Cerebellar nuclear complex (tissue), 1 donor: ENCODE measurements at places on chromosomes 11 and 22.

- no peak for DNase-seq
Observed at GRCh38 chr11:58762284-58763119, 30.8 kb upstream of the GLYAT start.

DNA sequence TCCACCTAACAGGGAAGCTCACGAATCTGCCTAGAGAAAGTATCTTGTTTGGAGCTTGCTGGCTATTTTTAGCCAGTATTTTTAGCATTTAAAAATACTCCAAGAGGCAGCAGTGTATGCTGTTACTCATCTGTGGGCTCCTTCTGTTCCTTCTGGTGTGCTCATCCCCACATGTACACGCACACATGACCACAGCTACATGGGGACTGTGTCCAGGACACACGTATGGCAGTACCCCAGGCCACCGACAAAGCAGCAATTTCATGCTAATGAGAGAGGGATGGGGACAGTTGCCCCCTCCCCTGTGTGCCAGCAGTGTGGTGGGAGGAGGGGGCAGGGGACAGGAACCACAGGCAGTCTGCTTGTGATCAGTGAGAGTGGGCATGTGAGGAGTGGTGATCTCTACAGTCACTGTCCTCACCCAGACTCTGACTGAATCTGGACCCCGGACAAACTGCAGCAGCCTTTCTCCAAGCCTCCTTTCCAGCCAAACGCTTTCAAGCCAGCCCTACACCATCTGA lies 16.4 kb downstream of the USP2 start:
- DNase-seq: no peak

- no peak for DNase-seq
Observed at GRCh38 chr11:114185436-114185835, 110.8 kb upstream of the NNMT start.

- DNase-seq: no peak
Observed at GRCh38 chr11:85930879-85931366, 75.7 kb downstream of the CCDC83 start.

DNA sequence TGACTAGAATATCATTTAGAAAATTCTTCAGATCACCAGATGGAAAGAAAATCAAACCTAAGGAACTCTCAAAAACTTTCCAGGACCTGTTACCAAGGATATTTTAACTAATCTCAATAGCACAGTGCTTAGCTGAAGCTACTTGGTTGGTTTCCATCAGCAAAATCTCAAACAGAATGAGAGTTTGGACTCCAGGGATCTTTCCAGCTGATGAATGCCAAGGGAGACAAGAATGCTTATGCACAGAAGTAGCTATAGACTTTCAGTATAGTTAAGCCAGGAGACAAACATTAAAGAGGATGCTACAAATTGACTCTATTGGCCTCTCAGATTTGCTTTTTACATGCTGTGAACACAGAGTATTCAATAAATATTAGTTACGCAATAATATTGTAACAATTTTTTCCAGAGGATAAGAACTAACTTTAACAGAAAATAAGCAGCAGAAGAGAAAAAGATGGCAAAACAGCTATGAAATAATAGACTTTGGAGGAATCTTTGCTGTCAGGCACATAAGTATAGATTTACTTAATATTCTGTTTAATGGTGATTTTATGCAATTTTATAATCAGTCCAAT lies 331.4 kb downstream of the DLG2 start:
- no peak for DNase-seq

DNA sequence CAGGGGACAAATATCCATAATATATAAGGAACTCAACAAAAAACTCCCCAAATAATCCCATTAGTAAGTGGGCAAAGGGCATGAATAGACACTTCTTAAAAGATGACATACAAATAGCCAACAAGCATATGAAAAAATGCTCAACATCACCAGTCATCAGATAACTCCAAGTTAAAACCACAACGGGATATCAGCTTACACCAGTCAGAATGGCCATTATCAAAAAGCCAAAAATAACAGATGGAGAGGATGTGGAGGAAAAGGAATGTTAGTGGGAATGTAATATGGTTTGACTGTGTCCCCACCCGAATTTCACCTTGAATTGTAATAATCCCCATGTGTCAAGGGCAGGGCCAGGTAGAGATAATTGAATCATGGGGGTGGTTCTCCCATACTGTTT lies 350.1 kb downstream of the GUCY1A2 start:
- no peak for DNase-seq

DNA sequence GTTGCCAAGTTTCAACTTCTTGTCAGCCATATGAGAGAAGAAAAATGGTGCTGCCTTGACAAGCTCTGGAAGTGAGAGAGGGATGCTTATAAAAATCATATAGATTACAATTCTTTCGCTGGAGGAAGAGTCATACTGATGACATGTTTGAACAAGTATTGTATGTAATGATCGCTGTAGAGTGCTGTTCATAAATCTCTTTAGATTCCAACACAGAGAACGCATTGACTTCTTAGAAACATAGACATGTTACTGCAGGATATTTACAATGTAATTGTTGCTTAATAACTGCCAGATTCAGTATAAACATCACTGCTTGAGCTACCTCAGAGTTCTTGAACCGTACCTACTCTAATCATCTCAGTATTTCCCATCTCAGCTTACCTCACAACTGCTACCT lies 571.6 kb downstream of the LUZP2 start:
- DNase-seq: no peak

DNA sequence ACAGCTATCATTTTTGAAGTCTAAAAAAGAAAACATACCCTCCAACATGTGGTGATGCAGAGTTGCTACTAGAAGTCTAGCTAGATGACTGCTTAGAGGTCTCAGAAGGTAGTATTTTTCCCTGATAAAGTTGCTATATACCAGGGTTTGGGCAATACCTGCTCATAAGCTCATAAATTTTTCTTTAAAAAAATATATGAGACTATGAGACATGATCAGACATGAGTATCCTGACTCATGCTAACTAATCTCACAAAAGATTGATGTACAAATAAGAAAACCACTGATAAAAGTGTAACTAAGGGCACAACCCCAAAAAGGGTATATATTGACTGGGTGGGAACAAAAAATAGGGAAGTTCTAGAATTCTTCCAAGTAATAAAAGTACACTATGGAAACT lies 740.9 kb downstream of the METTL15 start:
- no peak for DNase-seq

GRCh38 chr11:128653801-128654231 lies 40.1 kb upstream of the FLI1 start:
- no peak for DNase-seq

DNA sequence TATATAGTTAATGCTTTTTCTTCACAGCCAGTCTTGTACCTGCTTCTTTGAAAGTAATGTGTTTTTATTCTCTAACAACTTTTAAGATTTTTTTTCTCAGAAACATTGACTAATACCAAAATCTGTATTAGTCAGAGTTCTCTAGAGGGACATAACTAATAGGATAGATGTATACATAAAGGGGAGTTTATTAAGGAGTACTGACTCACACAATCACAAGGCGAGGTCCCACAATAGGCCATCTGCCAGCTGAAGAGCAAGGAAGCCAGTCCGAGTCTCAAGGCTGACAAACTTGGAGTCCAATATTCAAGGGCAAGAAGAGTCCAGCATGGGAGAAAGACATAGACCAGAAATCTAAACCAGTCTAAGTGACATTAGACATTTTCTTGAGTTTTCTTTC lies 140.0 kb downstream of the RAB38 start:
- DNase-seq: no peak

GRCh38 chr11:2378527-2379210 lies 1.6 kb downstream of the CD81 start:
- no peak for DNase-seq

DNA sequence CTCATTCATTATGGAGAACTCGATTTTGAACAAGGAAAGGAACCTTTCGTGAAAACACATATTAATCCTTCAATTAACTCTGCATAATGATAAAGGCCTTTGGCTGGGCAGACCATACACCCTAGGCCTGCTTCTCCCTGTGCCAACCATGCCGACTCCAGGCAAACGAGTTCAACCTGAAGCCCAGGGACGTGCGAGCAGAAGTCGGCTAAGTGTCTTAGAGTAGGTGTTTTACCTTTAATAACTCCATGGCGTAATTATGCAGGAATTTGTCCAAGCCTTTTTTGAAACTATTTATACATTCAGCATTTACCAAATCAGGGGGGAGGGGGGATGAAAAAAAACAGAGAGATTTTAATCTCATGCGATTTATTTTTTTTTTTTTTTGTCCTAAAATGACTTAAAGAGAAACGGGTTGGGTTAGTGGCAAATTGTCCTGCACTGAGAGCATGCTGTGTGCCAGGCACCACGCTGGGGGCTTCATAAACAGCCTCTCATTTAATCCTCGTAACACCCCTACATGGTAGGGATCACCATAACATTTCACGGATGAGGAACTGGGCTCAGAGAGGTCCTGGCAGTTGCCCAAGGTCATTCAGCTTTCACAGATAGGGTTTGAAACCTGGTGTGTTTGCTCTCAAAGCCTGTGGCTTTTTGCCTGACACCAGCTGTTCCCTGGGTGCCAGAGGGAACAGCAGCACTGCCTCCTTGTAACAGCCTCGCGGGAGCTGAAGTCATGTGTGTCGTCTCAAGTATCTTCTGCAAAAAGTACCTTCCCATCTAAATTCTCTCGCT lies 423.9 kb downstream of the MN1 start:
- DNase-seq: no peak

DNA sequence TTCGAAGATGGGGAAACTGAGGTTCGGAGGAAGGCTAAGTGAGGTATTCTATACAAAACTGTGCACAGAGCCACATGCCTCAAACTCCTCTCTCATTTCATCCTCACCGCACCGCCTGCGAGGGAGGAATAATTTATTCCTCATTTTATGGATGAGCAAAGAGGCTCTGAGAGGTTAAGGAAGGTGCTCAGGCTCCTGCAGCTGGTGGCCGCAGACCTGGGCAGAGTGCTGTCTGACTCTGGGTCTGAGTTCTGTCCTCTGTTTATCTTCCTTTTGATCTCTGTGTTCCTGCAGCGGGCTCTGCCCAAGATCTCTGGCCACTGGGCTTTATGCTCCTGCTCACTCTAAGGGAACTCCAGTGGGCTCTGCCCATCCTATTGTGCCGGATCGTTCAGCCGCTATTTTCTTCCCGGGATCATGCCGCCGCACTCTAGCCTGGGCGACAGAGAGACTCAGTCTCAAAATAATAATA lies 59.5 kb downstream of the MCM5 start:
- DNase-seq: no peak

DNA sequence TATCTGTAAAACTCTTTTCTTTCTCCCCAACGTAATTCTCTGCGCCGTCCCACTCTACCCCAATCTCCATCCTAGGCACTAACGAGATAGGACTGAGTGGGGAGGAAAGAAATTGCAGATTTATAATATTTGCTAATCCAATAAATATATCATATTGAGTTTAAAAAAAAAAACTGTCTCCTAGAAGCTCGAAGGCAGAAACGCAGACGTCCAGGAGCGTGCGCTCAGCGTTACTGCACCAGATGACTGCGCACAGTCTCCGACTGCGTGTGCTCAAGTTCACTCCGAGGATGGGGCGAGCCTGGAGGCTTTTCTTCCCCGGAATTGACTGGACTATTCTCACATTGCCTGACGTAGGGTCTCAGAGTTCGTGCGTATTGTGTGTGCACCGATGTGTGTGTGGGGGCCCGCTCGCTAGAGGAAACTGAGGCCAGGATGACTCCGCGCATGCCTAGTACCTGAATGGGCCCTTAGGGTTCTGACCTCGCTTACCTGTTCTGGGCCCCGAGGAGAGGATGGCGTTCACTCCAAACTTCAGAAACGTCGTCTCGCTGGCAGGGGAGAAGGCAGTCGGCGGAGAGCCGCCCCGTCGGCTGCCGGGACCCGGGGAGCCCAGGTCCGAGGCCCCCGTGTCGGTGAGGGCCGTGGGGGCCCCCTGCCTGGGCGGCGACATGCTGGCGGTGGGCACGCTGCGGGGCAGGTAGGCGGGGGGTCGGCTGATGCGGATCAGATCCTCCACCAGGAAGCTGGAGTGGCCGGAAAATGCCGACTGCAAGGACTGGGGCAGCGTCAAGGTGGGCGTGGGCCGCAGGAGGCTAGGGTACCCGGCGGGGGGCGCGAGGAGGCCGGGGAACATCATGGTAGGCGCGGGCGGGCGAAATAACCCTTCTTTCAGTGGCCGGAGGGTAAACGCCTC lies 551 bp downstream of the DBX1 start:
- no peak for DNase-seq
